ENCODE measurements at places on chromosomes 1 and 21. TPM values are rescaled to one million over a fixed set of nuclear protein-coding genes. Genes with fewer than 3 reads are reported as not detected.

FCRL2 gene
- total RNA-seq, result not detected

- H3K36me3 ChIP-seq, result no peaks in the 10 kb centered on the region
- no peak for DNase-seq
- H3K27ac ChIP-seq, result no peak overlapping the region
- H3K4me3 ChIP-seq, result no peak overlapping the region
- no peaks in the 10 kb centered on the region for H3K4me1 ChIP-seq
- no peaks in the 10 kb centered on the region for H3K27me3 ChIP-seq
Measured at GRCh38 chr1:199723250-199723956, 304.1 kb upstream of the NR5A2 start.

- H3K27me3 ChIP-seq, result no peaks in the 10 kb centered on the region
- no peaks in the 10 kb centered on the region for H3K4me1 ChIP-seq
- DNase-seq, result peak; percentile 88
- H3K27ac ChIP-seq, result no peak overlapping the region
Measured at GRCh38 chr1:58768971-58769808, 14.7 kb downstream of the JUN start.

ZSCAN20 gene
- 4.7 TPM for total RNA-seq

DNA sequence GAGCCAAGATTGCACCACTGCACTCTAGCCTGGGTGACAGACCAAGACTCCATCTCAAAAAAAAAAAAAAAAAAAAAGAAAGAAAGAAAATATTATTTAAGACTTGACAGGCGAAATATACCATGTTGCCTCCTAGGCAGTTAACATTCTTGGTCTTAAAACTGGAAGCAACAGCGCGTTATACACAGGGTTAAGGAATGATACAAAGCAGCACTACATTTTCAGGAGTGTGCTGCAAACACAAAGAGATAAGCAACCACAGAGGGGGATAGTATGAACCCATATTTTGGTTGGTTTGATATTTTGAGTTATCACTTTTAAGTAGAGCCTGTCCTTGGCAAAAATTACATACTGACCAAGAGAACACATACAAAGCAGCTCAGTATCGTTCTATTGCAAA lies 25.1 kb downstream of the USP24 start:
- H3K36me3 ChIP-seq, result no peaks in the 10 kb centered on the region
- no peak overlapping the region for H3K27ac ChIP-seq
- H3K27me3 ChIP-seq, result no peaks in the 10 kb centered on the region
- H3K4me3 ChIP-seq, result no peak overlapping the region
- H3K4me1 ChIP-seq, result no peaks in the 10 kb centered on the region
- no peak for DNase-seq

DNA sequence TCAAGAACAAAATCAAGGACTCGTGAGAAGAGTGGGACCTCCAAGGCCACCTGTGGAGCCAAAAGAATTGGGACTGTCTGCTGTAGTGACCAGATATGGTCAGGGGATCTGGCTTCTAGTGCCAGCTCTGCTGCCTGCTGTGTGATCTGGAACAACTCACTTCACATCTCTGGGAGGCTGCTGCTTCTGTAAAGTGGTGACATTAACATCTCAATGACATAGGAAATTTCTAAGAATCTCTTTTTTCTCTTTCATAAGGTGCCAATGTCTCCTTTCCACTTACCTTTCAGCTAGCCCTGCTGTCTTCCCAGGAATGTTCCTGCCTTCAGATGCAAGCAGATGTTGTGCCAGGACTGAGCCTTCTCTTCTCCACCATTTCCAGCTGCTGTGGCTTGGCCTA lies 5.0 kb upstream of the SRSF4 start:
- DNase-seq, result no peak
- no peaks in the 10 kb centered on the region for H3K4me1 ChIP-seq
- H3K27ac ChIP-seq, result no peak overlapping the region
- H3K36me3 ChIP-seq, result no peaks in the 10 kb centered on the region
- H3K27me3 ChIP-seq, result no peaks in the 10 kb centered on the region

DNA sequence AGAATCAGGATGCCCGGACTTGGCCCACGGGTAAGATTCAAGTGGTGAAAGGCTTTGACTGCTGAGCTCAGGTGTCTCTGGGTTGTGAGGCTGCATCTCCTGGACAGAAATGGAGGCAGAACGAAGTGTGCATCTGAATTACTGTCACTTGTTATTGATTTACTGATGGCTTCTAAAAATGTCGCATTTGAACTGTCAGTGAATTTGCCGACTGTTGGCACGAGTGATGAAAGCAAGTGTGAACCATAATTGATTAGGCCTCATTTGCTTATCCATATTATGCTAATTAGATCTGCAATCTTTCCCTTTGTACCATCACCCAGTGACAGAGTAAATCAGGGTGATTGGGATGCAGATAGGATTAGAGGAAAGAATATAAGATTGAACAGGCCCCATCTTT lies 252.4 kb downstream of the NUF2 start:
- no peak overlapping the region for H3K4me3 ChIP-seq
- no peaks in the 10 kb centered on the region for H3K36me3 ChIP-seq
- DNase-seq, result no peak
- no peaks in the 10 kb centered on the region for H3K4me1 ChIP-seq

- no peak for DNase-seq
- no peaks in the 10 kb centered on the region for H3K4me1 ChIP-seq
- H3K27ac ChIP-seq, result no peak overlapping the region
- H3K36me3 ChIP-seq, result no peaks in the 10 kb centered on the region
- no peak overlapping the region for H3K4me3 ChIP-seq
- H3K27me3 ChIP-seq, result no peaks in the 10 kb centered on the region
Measured at GRCh38 chr1:223189903-223190724, 47.1 kb upstream of the TLR5 start.

DNA sequence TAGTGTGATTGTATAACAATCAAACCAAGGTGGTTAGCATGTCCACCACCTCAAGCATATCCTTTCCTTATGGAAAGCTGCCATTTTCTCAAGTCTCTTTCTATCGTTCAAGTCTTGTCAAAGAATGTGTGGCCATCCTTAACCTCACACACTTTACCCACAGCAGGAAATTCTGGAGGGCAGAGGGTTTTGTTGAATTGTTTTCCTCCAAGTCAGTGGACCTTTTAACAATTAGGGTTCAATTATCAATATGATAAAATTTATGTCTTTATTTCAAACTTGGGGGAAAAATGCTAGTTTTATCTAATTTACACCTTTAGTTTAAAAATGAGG lies 14.2 kb upstream of the PTPRC start:
- no peak overlapping the region for H3K27ac ChIP-seq
- no peak for DNase-seq
- H3K4me3 ChIP-seq, result no peak overlapping the region
- no peaks in the 10 kb centered on the region for H3K36me3 ChIP-seq

DNA sequence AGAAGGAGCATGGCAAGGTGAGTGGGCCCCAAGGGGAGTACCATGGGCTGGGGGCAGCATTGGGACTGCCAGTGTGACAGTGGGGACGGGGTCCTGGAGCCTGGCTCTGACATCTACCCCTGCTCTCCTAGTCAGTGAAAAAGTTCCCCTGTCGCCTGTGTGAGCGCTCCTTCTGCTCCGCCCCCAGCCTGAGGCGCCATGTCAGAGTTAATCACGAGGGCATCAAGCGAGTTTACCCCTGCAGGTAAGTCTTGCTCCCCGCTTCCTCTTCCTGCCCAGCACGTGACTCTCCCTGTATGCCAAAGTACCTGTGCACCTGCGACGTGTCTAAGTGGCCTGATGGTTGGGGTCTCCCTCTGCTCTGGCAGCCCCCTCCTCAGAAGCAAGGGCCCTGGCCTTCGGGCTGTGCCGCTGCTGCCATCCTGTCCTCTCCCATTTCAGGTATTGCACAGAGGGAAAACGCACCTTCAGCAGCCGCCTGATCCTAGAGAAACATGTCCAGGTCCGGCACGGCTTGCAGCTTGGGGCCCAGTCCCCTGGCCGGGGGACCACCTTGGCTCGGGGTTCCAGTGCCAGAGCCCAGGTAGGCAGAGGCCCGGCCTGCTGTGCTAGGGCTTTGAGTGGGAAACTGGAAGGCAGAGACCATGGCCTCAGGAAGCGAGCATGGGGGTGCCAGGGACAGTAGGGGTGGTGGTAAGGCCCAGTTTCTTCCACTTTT lies 8.1 kb downstream of the ZNF687 start:
- peaks cover 95% of the 10 kb centered on the region for H3K36me3 ChIP-seq
- H3K4me3 ChIP-seq, result no peak overlapping the region
- H3K27ac ChIP-seq, result no peak overlapping the region

- H3K4me1 ChIP-seq, result no peaks in the 10 kb centered on the region
- no peak overlapping the region for H3K27ac ChIP-seq
- no peaks in the 10 kb centered on the region for H3K27me3 ChIP-seq
- no peaks in the 10 kb centered on the region for H3K36me3 ChIP-seq
Measured at GRCh38 chr21:45636951-45637646, 6.4 kb upstream of the PCBP3 start.

- no peaks in the 10 kb centered on the region for H3K27me3 ChIP-seq
- H3K27ac ChIP-seq, result no peak within 1 kb of the TSS
- no peak within 1 kb of the TSS for H3K4me3 ChIP-seq
- DNase-seq, result no peak
- H3K4me1 ChIP-seq, result no peaks in the 10 kb centered on the region
Measured at GRCh38 chr1:196774603-196775002, at the start of gene CFHR3. TSS of gene CFHR3 (plus strand) at chr1:196774840. CDS start at chr1:196774887, 47 bp downstream.

Measured in right atrium auricular region (tissue), 2 donors.